ENCODE measurements at places on chromosomes 5 and 9.

- no peak for DNase-seq
Observed at GRCh38 chr9:74006935-74007334, 490.2 kb upstream of the RORB start.

DNA sequence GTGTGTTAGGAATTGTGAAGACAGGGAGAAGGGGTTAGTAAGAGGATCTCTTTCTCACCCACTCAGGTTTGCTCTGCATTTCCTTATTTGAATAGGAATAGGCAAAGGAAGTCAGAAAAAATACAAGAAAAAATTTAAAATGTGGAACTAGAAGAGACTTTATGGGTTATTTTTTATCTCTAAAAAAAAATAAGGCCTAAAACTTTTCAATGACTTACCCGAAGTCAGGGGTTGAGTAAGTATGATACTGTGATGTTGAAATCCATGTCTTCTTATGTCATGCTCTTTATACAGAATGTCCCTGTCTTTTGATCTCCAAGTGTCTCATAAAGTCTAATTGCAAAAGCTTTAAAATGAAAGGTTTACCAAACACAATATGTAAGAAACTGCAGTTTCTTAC, 148.3 kb upstream of the PIK3R1 start:
- no peak for DNase-seq

- DNase-seq: no peak
Observed at GRCh38 chr5:1299961-1300360, 5.1 kb upstream of the TERT start.

DNA sequence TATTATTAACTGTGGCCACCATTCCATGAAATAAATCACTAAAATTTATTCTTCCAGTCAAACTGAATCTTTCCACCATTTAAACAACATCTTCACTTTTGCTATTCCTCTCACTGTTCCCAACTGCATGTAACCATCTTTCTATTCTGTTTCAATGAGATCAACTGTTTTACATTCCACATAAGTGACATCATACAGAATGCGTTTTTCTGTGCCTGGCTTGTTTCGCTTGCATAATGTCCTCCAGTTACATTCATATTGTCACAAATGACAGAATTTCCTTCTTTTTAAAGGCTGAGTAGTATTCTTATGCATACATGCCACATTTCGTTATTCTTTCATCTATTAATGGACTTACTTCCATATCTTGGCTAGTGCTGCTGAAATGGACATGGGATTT, 738.2 kb downstream of the SEMA5A start:
- no peak for DNase-seq

- DNase-seq: no peak
Observed at GRCh38 chr9:83451308-83451707, 86.9 kb downstream of the FRMD3 start.

GRCh38 chr5:167578977-167579692, 712.3 kb upstream of the WWC1 start:
- no peak for DNase-seq

GRCh38 chr9:97567894-97568202, 65.3 kb downstream of the TSTD2 start:
- DNase-seq: no peak

DNA sequence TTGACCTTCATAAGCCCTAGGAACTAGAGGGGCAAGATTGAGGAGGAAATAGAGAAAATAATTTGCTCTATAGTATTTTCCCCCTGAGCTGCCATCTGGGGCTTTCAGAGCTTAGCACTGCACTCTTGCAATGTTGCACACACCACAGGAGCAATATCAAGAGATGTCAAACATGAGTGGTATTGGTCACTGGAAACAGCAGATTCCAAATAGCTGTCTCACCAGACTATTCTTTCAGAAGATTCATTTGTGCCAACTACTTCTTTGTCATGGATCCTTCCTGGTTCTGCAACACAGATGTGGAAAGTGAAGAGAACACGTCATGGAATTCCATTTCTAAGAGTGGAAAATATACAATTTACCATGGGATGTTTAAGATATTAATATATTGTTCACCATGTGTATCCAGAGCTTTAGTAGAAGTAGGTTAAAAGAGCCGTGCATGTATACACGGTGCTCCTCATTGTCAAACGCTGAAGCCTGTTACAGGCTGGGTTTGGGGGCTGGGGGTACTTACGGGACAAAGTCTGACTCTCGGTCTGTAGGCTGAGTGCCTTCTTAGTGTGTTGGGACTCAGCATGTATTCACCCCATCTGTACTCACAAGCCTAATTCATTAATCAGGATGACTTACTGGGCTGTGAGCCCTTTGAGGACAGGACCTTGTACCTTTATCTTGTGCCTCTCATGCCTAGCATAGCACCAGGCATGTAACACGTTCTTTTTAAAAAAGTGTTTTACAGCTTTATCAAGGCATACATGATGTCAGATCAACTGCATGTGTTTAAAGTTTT, 31.4 kb upstream of the GDNF start:
- DNase-seq: no peak

Measured in NCI-H1694 (cell line).